Activated CD4-positive, alpha-beta T cell treated with anti-CD3 and anti-CD28 coated beads for 36 hours (primary cell): ENCODE measurements at places on chromosomes 3 and 15.

GRCh38 chr3:186117521-186118134 lies 8.7 kb upstream of the ETV5 start:
- no peak for DNase-seq

GRCh38 chr3:150545419-150546225 lies 674 bp downstream of the SERP1 start:
- DNase-seq: peak; percentile 66

- no peak for DNase-seq
Measured at GRCh38 chr15:42723068-42723467, 13.9 kb downstream of the CDAN1 start.

DNA sequence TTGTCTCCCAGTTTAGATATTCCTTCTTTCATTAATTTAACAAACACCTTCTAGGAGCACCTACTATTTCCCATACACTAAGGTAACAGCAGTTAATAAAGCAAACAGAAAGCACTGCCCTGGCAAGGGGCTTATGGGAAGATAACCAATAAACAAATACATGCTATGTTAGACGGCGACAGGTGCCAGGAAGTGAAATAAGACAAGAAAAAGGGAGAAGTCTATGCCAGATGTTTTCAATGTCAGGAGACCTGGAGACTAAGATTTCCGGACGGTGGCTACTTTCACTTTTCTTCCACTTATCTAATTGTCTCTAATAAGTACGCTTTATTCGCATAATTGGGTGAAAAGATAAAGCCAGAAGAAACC lies 32.5 kb upstream of the ZNF445 start:
- DNase-seq: no peak

- DNase-seq: peak; percentile 49
Measured at GRCh38 chr3:184786280-184786941, 25.6 kb upstream of the VPS8 start.

- DNase-seq: peak; percentile 2
Measured at GRCh38 chr15:42140383-42141070, 15.9 kb downstream of the PLA2G4F start.

DNA sequence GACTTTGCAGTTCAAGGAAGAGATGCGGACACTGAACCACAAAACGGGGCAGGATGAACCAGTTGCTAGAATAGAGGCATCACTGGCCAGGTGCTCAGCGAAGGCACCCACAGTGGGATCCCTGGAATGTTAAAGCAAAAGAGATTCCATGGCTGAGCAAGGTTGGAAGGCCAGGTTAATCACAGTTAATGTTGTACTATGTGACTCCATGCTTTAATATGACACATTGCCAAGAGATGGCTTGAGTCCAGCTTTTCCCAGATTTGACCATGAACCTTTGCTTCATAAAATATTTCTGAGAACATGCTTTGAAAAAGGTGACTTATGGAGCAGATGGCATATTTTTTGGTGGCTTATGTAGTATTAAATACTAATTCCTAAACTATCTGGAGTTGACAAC lies 76.2 kb upstream of the CMTM7 start:
- no peak for DNase-seq

DNA sequence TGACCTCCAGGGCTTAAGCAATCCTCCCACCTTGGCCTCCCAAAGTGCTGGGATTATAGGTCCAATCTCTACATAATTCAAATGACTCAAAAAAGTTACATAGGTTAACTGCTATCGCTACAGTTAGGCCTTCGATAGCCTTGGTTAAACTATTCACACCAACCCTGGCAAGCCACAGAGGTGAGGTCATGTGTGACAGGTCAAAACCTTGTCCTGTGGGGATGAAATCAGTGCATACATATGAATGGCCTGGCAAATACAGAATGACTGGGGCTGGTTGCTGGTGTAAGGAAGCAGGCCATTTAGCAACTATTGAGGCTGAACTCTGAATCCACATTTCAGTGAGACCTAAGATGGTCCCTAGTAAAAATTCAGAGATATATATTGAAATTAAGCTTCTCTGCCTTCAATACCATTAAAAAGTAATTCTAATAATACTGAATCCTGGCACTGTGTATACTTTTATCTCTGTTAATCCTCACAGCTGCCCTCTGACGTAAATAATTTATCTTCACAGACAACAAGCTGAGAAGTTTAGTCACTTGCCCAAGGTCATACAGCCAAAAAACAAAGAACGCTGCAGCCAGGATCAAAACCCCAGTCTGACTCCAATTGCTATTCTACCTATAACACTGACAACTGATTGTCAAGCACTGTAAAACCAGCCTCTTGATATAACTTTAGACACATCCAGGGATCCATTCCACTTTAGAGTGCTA lies 35.3 kb downstream of the MKRN2 start:
- DNase-seq: no peak

DNA sequence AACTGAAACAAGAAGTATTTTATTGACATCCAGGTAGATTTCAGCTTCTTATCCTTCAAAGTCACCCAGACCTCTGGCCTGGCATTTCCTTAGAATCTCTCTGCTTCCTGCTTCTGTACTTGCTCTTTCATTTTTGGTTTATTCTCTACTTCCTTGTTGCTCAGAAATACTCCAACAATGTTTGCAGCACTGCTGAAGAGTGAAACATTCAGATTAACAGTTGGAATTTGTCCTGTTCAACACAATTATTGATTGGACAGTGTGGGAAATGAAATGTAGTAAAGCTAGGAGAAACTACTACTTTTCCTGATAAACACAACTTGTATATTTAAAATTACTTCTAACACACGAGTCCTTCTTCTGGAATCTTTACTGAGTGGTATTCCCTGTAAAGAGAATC lies 81.0 kb upstream of the MEIS2 start:
- no peak for DNase-seq

DNA sequence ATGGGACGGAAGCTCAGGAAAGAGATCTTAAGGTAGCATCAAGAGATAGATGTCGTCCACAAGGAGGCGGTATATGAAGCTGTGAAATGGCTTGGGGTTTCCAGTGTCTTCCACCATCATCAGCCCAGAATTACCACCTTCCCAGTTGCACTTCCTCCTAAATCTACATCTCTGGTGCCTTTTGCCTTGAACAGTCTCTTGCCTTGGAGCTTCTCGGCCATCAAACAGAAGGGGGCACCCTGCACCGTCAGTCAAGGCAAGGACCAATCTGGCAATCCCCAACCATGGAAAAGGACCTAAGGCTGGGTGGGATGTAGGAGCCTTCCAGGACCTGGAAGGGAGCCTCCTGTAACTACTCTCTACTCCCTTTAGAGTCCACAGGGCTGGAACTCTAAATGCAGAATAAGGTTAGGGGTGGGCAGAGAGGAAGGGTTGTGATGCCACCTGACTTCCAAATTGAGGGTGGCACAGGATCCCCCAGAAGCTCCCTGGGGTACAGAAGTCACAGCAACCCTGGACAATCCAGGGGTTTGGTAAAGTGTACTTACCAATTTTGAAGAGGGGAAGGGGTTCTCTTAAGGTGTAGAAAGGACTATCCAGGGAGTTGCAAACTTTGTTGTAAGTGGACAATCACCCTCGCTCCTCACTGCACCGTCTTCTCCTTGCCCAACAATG lies 1.0 kb upstream of the RYR3 start:
- DNase-seq: peak; percentile 15

- no peak for DNase-seq
Measured at GRCh38 chr3:50126287-50127211, 28.6 kb upstream of the SEMA3F start.

GRCh38 chr15:88834211-88834812 lies 31.1 kb downstream of the ACAN start:
- DNase-seq: peak; percentile 42

GRCh38 chr3:11002371-11002807 lies 9.8 kb downstream of the SLC6A1 start:
- DNase-seq: no peak

GRCh38 chr3:38560996-38561717 lies 65.0 kb downstream of the EXOG start:
- DNase-seq: no peak

DNA sequence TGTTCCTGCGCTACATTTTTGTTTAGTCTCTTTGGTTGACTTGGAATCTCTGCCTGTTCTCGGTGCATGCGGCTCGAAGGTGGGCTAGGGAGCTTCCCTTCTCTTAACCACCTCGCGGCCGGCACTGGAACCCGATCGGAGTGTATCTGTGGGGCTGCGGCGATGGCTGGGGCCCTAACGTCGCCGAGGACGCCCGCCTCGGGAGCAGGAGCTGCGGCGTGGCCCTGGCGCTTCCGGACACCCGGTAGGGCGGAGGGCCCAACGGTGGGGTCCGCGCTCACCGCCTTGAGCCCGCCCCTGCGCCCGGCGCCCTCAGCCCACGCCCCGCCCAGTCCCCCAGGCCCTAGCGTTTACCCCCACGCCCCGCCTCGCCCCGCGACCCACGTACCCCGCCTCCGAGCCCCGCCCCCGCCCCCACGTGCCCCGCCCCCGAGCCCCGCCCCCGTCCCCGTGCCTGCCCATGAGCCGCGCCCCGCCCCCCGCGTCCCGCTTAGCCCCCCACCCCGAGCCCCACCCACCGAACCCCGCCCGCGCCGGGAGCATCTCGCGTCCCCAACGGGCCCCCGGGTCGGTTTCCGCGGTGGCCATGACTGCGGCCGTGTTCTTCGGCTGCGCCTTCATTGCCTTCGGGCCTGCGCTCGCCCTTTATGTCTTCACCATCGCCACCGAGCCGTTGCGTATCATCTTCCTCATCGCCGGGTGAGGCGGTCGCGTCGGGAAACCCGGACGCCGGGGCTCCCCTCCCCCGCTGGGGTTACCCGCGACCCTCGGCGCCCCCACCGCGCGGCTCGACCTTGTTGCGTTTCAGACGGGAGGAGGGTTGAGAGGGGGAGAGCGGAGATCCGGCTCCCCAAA lies at the start of gene APH1B:
TSS of gene APH1B (plus strand) at position 568 of the 855 bp plus-strand sequence. CDS start at position 587, 19 bp downstream.
- DNase-seq: peak; percentile 80

- no peak for DNase-seq
Measured at GRCh38 chr3:159928666-159929065, 60.0 kb upstream of the IL12A start.

- DNase-seq: peak; percentile 42
Measured at GRCh38 chr15:60899322-60899966, 329.7 kb downstream of the RORA start.

DNA sequence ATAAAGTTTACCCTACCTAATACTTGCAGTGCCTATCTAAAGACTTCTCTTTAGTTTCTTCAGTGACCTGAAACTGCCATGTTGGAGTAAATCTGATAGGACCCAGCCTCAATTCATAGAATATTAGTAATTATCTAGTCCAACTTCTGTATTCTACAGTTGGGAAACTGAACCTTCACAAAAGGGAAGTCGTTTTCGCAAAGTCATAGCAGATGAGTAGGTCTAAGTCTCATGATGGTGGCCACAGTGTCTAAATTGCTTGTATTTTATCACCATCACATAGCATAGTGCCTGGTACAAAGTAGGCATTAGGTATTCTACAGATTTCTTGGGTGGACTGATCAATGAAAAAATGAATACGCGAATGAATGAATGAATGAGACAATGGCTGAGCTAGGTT lies 8.4 kb downstream of the GMNC start:
- no peak for DNase-seq

DNA sequence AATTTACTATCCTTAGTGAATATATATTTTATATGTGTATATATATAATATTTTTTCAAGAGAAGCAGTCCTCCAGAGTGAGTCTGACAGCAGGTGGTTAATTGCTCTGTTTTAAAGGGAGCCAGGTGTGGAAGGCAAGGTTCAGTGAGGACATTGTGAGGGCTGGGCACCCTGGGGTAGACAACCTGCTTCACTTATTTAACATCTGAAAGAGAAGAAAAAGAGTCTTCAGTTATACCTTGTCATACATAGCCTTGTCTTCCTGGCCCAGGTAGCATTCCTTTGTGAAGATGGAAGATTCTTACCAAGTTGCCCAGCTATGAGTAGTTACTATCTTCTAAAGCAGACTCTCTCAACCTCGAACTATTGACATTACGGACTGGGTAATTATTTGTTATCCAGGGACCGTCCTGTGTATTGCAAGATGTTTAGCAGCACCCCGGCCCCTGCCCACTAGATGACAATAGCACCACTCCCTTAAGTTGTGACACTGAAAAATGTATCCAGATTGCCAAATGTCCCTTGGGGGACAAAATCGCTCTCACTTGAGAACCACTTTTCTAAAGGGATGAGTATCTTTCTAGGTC lies 336.0 kb upstream of the TRIM42 start:
- DNase-seq: no peak

GRCh38 chr15:73142802-73143762 lies 90.8 kb downstream of the NEO1 start:
- peak; percentile 12 for DNase-seq

- no peak for DNase-seq
Measured at GRCh38 chr3:113852506-113852905, 13.9 kb downstream of the GRAMD1C start.

- peak; percentile 56 for DNase-seq
Measured at GRCh38 chr15:64634576-64635498, 140.6 kb downstream of the RBPMS2 start.

- DNase-seq: no peak
Measured at GRCh38 chr3:28867836-28868235, 413.0 kb upstream of the RBMS3 start.
